Mammary epithelial cell (primary cell): ENCODE measurements at places on chromosomes 3 and 15. TPM values are rescaled to one million over a fixed set of nuclear protein-coding genes. Genes with fewer than 3 reads are reported as not detected.

DNA sequence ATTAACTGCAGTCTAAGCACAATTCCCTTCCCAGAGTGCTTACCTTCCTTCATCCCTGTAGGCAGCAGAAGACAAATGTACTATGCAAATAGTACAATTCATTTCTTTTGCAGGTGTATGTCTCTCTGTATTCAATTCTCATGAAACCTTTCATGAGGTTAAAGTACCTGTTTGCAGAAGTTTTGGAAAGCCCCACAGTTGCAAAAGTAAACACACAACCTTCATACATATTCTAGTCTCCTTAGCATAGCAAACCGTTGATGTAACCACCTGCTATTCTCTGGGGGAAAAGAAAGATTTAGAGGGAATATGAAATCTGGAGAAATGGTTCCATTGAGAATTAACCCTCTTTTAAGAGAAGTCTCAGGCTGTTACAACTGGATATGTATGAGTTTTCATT is 200.3 kb upstream of the SUCLG2 start:
- no peak for DNase-seq

DNA sequence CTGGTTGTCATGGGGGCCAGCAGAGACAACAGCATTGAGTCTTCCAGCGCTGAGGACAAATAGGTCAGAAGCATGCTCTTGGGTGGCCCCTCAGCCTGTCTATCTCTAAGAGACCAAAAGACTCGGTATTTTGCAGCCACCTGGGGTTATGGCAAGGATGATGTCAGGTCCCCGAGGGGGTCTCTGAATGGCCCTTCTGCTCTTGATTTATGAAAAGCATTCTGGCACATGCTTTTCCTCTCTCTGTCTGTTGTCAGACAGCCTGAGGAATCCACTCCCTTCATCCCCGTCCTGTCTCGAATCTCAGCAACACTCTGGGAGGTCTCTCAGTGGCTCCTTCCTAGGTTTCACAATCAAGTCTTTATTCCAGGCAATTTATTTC is 156.6 kb upstream of the RGMA start:
- no peak for DNase-seq

DNA sequence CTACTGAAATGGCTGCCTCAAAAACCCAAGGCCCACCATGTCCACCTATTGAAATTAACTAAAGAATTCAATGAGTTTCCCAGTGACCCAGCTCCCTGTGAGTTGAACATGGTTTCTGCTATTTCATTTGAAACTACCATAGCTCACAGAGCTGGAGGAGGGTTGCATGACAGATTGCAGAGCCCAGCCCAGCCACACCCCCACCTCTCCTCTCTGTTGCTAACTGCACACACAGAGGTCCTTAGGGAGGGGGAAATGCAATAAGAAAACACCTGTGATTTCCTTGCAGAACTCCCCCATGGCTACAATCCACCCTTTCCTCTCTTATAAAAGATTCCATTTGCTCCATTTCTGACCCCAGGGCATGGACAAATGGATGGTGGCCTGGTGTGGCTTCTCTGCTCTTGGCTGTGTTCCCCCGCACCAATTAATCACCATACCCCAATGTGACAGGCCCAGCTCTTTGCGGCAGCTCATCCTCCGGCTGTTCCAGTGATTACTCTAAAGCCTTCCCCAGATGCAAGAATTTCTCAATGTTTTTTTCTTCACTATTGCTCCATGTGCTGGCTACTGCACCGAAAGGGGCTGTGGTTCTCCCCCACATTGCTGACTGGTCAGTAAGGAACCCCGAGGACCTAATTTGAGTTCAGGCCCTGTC is 208.4 kb upstream of the KBTBD8 start:
- no peak for DNase-seq

Gene TRH
- not detected for total RNA-seq

DNA sequence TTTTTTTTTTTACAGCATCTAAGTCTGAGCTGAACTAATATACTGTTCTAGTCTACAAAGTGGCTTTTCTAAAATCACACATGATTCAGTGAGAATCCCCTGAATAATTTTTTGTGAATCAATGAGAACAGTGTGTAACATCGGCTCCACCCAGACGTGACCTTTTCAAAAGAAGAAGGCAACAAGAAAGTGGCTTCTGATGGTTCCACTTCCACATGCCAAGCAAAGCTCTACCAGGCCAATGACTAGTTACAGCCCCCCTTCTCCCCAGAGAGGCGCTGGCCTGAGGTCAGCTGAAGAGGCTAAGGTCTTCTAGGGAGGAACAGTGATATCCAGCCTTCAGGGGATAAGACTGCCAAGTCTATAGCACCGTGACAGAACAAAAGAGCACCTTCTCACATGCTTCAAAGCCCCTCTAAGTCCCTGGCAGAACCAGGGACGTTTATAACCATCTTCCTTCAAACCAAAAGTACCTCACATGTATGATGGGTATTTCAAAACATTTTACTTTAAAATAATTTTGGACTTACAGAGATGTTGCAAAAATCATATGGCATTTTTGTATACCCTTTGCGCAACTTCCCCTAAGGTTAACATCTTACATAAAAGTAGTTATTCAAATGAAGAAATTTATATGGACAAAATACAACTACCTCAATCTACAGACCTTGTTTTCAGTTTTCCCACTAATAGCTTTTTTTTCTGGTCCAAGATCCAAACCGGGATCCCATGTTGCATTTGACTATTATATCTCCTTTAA is 177.9 kb downstream of the OSBPL10 start:
- no peak for DNase-seq

GRCh38 chr3:83482402-83483070 is 1476.3 kb upstream of the CADM2 start:
- no peak for DNase-seq

DNA sequence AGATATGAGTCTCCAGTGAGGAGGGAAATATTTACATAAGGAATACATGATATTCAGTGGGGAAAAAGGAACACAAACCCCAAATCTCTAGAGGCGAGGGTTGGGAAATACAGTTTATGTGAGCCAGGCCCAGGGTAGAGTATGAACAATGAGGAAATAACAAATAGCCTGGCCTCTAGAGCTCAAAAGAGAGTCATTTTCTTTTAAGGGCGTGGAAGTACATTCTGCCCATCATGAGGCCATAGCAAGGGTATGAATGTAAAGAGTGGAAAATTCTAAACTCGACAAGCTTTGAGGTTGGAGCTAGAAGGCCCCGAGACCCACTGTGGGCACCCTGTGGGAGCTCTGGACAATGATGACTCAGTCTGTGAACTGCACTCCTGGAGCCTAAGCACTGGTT is 27.8 kb upstream of the IGF2BP2 start:
- DNase-seq: no peak

DNA sequence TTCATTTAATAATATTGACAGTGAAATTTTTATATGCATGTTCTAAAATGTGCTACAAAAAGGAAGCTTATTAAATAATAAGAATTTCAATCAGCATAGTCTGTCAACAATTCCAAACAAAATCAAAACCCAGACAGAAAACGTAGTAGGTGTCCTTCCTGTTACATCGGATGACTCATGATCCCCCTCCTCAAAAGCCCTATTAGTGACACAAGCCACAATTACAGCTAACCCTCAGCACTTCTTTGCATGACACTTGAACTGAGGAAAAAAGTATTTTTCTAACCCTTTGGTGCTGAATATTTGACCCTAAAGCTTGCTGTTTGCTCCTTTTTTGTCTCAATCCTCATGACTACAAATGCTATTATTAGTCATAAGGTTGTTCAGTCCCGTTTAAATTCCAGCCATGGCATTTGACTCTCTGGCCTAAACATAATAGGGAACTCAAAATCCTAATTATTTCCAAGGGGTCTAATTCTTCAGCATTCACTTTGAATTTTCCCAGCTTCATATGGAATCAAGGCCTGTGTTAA is 78.1 kb downstream of the COL8A1 start:
- DNase-seq: no peak

Gene UBE3A
- total RNA-seq: 89.4 and 93.0 TPM in 2 replicates

DNA sequence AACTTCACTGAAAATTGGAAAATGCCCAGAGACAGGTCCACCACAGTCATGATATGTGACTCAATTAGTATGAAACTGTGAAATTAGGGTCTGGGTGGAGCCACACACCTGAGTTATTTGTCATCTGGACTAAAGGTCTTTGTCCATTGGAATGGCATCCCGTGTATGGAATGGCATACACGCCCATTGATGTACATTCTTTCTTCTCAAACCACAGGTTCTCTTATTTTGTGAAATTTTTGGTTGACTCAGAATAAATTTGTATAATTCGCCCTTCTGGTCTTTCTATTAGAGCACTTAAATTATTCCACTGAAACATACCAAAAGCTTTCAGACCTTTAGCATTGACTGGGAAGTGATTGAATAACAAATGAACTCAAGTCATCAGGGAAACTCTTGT is 66.8 kb upstream of the UBE2E1 start:
- DNase-seq: peak; percentile 85

- peak; percentile 65 for DNase-seq
These were observed at the start of gene DALRD3 for GRCh38 chr3:49017971-49018706. DALRD3 (minus strand) TSS chr3:49018580; CDS start chr3:49018564, 16 bp downstream.

Gene CIDEC
- total RNA-seq: 0.17 TPM

Gene RPL15
- total RNA-seq: 2,052 TPM

Gene SNTN
- not detected for total RNA-seq

GRCh38 chr3:158725348-158726011 is 6.8 kb downstream of the RARRES1 start:
- peak; percentile 93 for DNase-seq

Gene NANOGP8
- not detected for total RNA-seq

- no peak for DNase-seq
These were observed 36.1 kb downstream of the FBXL22 start for GRCh38 chr15:63633312-63633711.

GRCh38 chr15:41647262-41647661 is 12.9 kb upstream of the MGA start:
- no peak for DNase-seq

Gene ADAMTS7
- total RNA-seq: 6.7 TPM

DNA sequence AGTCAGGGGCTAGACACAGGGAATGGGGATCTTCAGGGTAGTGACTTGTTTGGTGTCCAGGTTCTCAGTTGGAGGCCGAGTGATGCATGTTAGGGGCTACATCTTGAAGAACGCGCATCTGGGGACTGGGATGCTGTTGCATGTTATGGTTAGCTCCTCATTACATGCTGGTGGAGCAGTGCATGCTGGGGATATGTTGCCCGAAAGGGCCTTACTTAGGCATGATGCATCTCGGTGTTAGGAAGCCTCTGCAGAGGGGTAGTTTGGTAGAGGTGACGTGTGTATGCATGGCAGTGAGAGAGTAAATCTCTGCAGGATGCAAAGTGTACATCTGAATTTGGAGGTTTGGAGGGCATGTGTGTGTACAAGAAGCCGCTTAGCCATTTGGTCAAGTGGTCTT is 2.4 kb downstream of the EIF4G1 start:
- DNase-seq: no peak

- no peak for DNase-seq
These were observed 618.1 kb downstream of the RBMS3 start for GRCh38 chr3:29899021-29899420.

DNA sequence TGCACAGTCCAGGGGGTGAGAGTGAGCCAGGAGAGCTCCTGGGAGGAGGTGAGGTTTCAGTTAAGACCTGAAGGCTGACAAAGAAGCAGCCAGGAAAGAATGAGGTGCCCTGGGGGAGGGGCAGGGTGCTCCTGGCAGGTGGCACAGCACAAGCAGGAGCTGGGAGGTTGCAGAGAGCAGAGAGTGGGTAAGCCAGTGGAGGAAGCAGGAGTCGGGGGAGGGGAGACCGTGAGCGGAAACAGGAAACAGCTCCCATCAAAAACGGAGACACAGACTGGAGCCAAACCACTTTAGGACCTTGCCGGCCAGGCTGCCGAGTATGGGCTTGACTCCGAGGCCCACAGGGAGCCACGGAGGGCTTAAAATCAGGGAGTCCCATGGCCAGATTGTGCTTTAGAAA is 12.1 kb upstream of the FBLN2 start:
- no peak for DNase-seq

Gene RTP3
- not detected for total RNA-seq

- peak; percentile 54 for DNase-seq
These were observed 681 bp downstream of the CTDSPL start for GRCh38 chr3:37862219-37862902.

Gene KIF23
- 14.7 TPM for total RNA-seq

- DNase-seq: no peak
These were observed 252.0 kb upstream of the VEPH1 start for GRCh38 chr3:157755233-157755632.

DNA sequence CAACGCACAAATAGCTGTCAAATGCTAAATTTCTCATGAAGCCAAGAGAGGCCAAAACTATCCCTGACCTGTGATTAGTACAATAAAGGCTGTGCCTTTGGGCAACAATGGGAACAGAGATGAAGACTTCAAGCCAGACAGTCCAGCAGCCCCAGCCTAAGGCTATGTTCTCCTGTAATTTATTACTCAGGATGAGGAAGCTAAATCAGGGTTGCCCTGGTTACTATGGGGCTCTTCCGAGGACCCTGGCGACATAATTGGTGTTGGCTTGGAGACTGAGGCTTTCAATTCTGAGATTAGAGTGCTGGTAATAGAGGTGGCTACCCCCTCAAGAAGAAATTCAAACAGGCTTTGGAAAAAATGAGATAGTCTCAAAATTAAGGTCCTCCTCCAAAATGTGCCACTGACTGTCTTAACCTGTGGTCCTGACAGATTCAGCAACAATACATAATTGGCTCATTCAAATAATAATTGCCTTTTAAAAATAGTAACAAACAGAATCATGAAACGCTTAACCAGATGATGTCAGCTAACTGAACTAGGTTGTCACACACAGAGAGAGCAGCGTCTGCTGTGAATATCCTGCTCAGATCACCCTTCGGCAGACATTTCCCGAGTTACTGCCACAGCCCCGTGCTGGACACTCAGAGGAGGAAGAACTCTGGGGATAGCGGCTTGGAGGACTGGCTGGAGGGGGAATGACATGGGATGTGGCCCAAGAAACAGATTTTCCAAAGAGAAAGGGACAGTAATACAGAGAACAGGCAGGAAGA is 43.0 kb downstream of the NSMCE3 start:
- no peak for DNase-seq

DNA sequence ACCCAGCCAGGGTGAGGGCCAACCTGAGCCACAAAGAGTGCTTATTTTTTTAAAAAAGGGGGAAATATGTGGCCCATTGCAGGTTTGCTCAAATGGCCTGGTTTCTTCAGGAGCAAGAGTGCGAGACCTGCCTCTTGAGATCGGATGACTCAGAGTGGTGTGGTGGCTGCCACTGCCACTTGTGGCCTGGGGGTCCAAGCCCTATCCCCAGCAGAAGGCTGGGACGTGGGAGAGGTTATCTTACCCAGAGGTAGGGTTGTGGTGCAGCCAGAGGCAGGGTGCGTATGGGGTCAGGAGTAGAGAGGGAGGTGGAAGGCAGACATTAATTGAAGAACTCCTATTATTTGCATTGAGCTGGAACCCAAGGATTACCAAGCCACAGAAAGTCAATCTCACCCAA is 83.2 kb upstream of the SMAD3 start:
- no peak for DNase-seq

DNA sequence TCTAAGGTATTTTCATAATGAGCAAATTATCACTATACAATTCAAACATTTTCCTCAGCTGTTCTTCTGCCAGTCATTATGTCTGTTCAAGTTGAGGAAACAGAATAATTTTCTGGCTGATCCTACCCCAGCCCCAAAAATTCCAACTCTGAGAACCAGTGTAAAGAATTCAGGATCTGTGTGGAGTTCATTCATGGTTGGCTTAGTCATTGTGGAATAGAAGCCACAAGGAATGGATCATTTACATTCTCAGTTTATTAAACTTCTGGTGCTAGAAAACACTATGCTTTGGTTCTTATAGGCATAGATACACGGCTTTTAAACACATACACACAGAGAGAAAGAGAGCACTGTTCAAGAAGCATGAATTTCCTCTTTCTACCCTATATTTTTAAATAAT is 134.6 kb downstream of the CMSS1 start:
- DNase-seq: peak; percentile 51

Gene CCR3
- 0.19 TPM in 1 of 2 replicates, not detected in the other for total RNA-seq

- no peak for DNase-seq
These were observed 100.0 kb downstream of the MME start for GRCh38 chr3:155179966-155180757.
